ENCODE measurements at places on chromosomes 3 and 15.

GRCh38 chr3:118102737-118103136 is 931.9 kb downstream of the IGSF11 start:
- no peak for DNase-seq

GRCh38 chr15:78050441-78050809 is 27.1 kb downstream of the TBC1D2B start:
- DNase-seq, result no peak

DNA sequence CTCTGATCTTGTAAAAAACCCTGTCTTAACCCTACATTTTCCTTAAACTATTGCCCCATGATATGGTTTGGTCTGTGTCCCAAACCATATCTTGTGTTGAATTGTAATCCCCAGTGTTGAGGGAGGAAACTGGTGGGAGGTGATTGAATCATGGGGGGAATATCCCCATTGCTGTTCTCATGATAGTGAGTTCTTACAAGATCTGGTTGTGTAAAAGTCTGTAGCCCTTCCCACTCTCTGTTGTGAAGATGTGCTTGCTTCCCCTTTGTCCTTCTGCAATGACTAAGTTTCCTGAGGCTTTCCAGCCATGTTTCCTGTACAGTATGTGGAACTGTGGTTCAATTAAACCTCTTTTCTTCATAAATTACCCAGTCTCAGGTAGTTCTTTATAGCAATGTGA is 881.4 kb downstream of the DIPK2A start:
- DNase-seq, result no peak

DNA sequence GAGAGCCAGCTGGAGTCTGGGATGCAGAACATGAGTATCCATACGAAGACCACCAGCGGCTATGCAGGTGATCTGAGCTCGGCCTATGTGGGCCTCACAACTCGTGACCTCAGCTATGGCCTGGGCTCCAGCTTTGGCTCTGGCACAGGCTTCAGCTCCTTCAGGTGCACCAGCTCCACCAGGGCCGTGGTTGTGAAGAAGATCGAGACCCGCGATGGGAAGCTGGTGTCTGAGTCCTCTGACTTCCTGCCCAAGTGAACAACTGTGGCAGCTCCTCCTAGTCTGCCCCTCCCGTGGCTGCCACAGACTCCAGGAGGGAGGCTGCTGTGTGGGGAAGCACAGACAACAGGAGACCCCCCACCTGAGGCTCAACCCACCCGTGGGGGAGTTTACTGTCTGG is 3.6 kb upstream of the KPNA4 start:
- no peak for DNase-seq

- DNase-seq, result no peak
These were observed 43.9 kb downstream of the ST3GAL6 start for GRCh38 chr3:98807011-98807410.

GRCh38 chr3:170418422-170419398 is at the start of gene CLDN11:
Gene CLDN11, plus strand, starts transcription at chr3:170418868. Its CDS starts 199 bp downstream, at chr3:170419067.
- DNase-seq, result no peak

DNA sequence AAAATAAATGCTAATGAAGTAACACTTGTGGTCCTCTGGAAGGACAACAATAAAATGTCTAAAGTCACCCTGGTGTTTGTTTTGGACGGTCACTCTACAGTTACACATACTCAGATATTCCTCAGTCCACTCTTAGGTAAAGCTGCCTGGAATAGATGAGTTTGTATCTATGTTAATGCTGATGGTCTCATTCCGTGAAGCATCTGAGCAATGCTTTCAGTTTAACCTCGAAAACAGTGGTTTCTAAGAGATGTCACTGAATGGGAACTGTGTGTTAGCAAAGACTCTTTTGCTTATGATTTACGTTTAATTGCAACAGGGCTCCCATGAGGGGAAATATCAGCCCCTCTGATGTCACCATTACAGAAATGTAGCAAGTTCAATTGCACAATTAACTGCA is 49.1 kb downstream of the FBN1 start:
- no peak for DNase-seq

- no peak for DNase-seq
These were observed 51.7 kb upstream of the USP3 start for GRCh38 chr15:63452552-63453136.

DNA sequence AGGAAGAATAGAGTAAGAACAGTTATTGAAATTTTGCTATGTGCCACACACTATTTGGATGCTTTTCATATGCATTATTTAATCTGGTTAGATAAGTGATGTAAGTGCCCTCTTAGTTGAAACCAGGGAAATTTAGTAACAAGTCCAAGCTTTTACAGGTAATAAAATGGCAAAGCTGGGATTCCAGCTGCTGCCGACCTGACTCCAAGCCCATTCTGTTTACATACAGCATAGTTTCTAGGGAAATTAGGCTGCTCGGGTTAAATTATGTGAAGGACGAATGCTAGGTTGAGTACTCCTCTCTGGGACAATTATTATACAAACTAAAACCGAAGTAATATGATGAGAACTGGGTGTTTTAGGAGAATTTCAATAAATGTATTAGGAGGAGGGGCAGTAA is 38.7 kb upstream of the FAH start:
- no peak for DNase-seq

GRCh38 chr15:66252685-66253417 is 699 bp downstream of the MEGF11 start:
- DNase-seq, result peak; percentile 15

DNA sequence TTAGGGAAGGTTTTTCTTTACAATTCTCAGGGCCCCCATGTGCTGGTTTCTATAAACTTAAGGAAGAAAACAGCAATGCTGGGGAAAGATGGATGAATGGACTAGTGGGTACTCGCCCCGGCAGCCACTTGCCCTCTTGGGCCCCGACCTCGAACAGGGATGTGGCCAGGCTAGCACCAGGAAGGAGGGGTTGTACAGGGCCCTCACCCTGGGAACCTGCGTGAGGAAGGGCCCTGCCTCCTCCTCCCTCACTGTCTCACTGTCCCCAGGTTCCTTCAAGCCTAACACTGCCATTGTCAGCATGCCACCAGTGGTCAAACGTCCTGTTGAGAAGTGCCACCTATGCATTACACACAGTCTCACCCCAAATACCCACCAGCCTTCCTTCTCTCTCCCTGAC is 9.1 kb downstream of the ADAMTS17 start:
- DNase-seq, result no peak

GRCh38 chr3:15743587-15744009 is 54.2 kb downstream of the ANKRD28 start:
- DNase-seq, result peak; percentile 23

GRCh38 chr3:190519886-190520285 is 6.0 kb downstream of the IL1RAP start:
- DNase-seq, result no peak

GRCh38 chr3:70010346-70010745 is 10.8 kb downstream of the SAMMSON start:
- DNase-seq, result no peak

- no peak for DNase-seq
These were observed 434.5 kb upstream of the RGMA start for GRCh38 chr15:93523481-93523880.
